Stimulated activated CD8-positive, alpha-beta memory T cell treated with anti-CD3 and anti-CD28 coated beads, Interleukin-4, amount 100 ng/mL, for 1 hour (primary cell): ENCODE measurements at places on chromosomes 6 and 20.

DNA sequence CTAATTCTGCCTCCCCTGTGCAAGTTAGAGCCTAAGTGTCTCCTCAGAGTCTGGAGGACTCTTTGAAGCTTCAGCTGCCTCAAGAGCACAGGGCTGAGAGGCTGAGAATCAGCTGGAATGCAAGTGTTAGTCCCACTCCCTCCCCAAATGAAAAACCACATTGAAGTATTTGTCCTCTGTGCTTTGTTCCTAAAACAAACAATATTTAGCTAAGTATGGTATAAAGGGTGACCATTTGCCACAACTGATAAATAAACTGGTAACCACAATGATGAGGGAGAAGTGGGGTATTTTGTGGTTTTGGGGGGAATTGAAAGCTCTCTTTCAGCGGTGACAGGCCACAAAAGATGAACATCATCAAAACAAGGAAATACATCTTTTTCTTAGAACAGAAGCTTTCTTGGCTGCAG lies 91.7 kb upstream of the HDDC2 start:
- no peak for DNase-seq

GRCh38 chr20:56004007-56004406 lies 1.3 kb downstream of the CBLN4 start:
- DNase-seq = no peak

DNA sequence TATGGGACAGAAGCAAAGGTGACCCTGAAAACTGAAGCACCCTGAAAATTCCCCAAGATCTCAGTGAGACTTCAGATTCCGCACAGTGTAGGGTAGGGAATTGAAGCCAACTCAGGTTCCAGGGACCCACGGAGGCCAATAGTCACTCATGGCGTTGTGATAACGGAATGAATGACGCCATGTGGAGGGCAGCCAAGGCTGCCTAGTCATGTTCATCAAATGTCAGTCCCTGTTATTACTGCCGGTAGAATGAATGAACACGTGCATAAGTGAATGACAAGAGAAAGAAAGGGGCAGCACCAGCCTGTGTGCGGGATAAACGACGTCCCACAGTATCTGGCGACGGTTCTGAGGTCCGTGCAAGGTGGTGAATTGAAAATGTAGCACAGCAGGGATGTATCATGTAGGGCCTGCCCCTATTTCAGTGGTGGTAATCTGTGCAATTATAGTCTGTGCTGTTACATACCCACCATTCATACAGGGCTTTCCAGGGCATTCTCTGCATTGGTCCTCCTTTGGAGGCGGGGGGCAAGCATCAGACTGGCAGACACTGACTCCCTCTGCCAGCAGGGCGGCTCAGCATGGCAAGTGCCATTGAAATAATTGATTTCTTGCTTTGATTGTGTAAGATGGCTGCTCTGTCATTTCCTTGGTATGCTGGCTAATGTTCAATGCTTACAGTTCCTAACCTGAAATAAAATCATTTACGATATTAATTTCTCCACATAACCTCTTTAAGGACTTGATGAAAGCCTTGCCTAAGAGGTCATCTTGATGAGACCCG lies 386.9 kb downstream of the CDH4 start:
- DNase-seq = no peak

- no peak for DNase-seq
Measured at GRCh38 chr6:143397227-143398222, 53.0 kb downstream of the ADAT2 start.

GRCh38 chr20:41265938-41266337 lies 51.6 kb downstream of the ZHX3 start:
- no peak for DNase-seq

GRCh38 chr6:82006027-82006738 lies 241.4 kb downstream of the IBTK start:
- no peak for DNase-seq

GRCh38 chr20:59159091-59159490 lies 4.5 kb upstream of the ZNF831 start:
- no peak for DNase-seq

DNA sequence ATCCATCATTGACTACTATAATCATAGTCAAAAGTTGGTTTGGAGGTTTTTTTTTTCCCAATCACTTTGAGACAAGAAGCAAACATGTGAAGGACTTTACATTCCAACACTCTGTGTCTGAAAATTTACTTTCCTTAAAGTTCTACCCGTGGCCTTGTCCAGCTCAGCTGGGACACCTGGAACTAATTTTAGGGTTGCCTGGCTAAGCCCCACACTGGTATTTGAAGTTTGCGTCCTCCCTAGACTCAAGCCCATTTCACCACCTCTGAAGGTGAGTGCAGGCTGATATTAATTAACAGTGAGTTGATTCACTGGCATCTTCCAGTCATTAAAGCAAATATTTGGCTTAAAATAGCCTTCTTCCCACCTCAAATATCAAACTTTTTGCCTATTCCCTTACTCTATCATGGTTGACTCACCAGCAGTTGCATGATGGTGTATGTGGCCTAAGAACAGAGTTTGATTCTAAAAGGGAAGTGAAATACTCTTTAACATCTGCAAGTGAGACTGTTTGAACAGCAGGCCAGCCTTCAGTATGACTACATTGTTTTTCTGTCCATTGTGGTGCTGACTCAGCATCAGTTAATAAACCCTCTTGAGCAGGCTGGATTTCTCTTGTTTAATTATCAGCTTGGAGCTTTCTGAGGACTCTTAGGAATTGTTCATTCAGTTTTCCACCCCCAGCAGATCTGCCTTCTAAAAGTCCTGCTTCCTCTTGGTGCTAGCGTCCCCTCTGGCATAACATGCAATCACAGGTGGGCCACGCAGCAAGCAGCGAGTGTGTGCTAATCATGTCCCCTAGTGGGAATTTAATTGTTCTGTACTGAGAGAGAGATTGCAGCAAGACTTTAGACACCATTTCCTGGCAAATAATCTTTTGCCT lies 1.8 kb upstream of the PRDM1 start:
- DNase-seq = no peak
